ENCODE measurements at places on chromosomes 2 and 18.

GRCh38 chr2:172097557-172098131, 5.1 kb downstream of the DLX2 start:
- DNase-seq, result no peak
- H3K27me3 ChIP-seq, result peaks cover 72% of the 10 kb centered on the region
- peaks cover 60% of the 10 kb centered on the region for H3K36me3 ChIP-seq
- H3K27ac ChIP-seq, result no peak overlapping the region

DNA sequence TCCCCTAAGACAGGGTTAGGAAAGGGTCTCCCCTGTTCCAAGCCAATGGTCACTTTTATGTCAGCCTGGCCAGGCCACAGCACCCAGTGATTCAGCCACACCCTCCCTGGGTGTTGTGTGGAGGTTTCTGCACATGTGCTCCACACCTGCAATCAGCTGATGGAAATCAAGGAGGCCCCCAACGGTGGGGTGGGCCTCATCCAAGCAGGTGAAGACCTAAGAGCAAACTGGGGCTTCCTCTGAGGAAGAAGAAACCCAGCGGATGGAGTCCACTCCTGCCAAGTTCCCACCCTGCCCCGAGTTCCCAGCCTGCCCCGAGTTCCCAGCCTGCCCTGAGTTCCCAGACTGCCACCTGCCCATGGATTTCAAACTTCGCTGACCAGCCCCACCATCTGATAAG, 55.4 kb downstream of the KIF1A start:
- DNase-seq, result no peak
- no peaks in the 10 kb centered on the region for H3K36me3 ChIP-seq
- peaks cover 6% of the 10 kb centered on the region for H3K27me3 ChIP-seq
- H3K4me3 ChIP-seq, result no peak overlapping the region
- H3K4me1 ChIP-seq, result no peaks in the 10 kb centered on the region

GRCh38 chr2:31170071-31170698, 31.9 kb upstream of the GALNT14 start:
- H3K27me3 ChIP-seq, result peaks cover 23% of the 10 kb centered on the region
- no peak overlapping the region for H3K27ac ChIP-seq
- peak; percentile 32 for DNase-seq
- H3K4me3 ChIP-seq, result no peak overlapping the region
- H3K36me3 ChIP-seq, result no peaks in the 10 kb centered on the region

DNA sequence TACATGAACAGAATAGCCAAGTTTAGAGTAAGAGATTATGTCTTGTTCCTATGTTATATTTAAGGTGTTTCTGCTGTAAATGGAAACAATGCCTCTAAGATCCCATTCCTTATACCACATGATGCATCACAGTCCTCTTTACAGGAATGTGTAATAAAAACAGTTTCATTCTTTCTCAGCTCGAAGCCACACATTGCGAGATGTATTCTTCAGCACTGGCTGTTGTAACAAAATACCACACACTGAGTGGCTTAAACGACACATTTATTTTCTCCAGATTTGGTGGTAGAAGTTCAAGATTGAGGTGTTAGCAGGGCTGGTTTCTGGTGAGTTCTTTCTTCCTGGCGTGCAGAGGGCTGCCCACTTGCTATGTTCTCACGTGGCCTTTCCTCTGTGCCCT, 246.2 kb downstream of the SOCS6 start:
- H3K36me3 ChIP-seq, result peaks cover 6% of the 10 kb centered on the region
- H3K27me3 ChIP-seq, result no peaks in the 10 kb centered on the region
- H3K4me1 ChIP-seq, result no peaks in the 10 kb centered on the region
- DNase-seq, result no peak

DNA sequence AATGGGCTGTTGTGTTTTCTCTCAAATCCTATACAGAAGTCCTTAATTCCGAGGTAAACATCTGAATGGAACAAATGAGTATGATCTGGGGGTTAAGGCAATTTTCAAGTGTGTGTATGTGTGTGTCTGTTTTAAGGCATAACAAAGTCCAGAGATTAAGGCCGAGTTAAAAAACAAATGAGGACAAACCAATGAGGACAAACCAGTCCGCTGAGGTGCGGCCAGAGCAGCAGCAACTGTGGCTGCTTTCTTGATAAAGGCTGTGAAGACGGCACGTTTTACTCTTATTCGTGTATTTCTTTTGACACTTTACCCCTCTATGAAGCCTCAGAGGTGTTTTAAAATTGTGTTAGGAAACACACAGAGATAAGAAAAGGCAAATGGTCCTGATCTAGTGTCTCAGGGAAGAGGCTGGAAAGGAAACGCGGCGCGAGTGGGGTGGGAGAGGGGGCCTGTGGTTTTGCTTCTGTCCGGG, 495 bp upstream of the GULP1 start:
- no peaks in the 10 kb centered on the region for H3K4me1 ChIP-seq
- no peaks in the 10 kb centered on the region for H3K36me3 ChIP-seq
- DNase-seq, result no peak
- no peak overlapping the region for H3K4me3 ChIP-seq

- no peaks in the 10 kb centered on the region for H3K27me3 ChIP-seq
- no peak overlapping the region for H3K4me3 ChIP-seq
- no peaks in the 10 kb centered on the region for H3K4me1 ChIP-seq
- H3K36me3 ChIP-seq, result no peaks in the 10 kb centered on the region
These were observed 11.3 kb downstream of the TMEM247 start for GRCh38 chr2:46490521-46491141.

GRCh38 chr2:167602122-167602521, 645.3 kb downstream of the STK39 start:
- H3K27me3 ChIP-seq, result no peaks in the 10 kb centered on the region
- H3K4me3 ChIP-seq, result no peak overlapping the region
- no peaks in the 10 kb centered on the region for H3K36me3 ChIP-seq
- H3K4me1 ChIP-seq, result no peaks in the 10 kb centered on the region
- H3K27ac ChIP-seq, result no peak overlapping the region

DNA sequence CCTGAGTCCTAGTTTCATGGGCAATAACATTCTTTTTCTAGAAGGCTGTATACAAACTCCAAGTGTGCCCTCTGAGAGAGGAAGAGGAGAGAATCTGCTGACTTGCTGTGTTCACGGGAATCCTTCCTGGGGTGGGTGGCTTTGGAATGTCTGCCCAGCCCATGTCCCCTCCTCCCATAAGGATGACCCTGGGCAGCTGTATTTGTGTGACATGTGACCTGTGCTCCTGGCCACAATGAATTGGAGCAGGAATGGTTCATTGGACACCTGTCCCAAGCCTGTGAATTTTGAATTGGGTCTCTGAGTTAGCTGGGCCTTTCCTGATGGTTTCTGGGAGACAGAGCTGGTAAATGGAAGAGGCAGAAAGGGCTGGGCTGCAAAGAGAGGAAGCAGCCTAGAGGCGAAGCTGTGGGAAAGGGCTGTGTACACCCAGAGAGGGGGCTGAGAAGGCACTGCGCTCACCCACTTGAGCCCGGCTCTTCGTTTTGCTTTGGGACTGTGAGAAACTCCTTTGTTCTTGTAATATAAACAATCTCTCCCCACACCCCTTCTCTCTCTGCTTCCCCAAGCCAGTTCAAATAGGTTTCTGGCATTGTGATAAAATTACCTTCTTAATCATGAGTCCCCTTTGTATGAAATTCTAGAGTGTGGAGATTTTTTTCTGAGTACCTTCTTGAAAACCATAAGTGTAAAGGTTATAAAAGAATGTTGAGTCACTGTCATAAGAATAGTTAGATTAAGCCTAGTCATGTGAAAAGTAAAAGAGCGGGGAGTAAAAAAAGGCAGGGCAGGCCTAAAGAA, 49.8 kb downstream of the SLC4A5 start:
- H3K27ac ChIP-seq, result no peak overlapping the region
- peaks cover 11% of the 10 kb centered on the region for H3K36me3 ChIP-seq
- no peak for DNase-seq
- no peaks in the 10 kb centered on the region for H3K27me3 ChIP-seq

- H3K27me3 ChIP-seq, result no peaks in the 10 kb centered on the region
- H3K36me3 ChIP-seq, result no peaks in the 10 kb centered on the region
- H3K4me1 ChIP-seq, result no peaks in the 10 kb centered on the region
- H3K27ac ChIP-seq, result no peak overlapping the region
These were observed 296.9 kb upstream of the CDH19 start for GRCh38 chr18:66900837-66901236.

- H3K4me1 ChIP-seq, result peaks cover 79% of the 10 kb centered on the region
- H3K27me3 ChIP-seq, result no peaks in the 10 kb centered on the region
- H3K36me3 ChIP-seq, result peaks cover 49% of the 10 kb centered on the region
- H3K27ac ChIP-seq, result peak overlapping the region; percentile 95
These were observed 4.4 kb downstream of the ACTR3 start for GRCh38 chr2:113894156-113894743.

DNA sequence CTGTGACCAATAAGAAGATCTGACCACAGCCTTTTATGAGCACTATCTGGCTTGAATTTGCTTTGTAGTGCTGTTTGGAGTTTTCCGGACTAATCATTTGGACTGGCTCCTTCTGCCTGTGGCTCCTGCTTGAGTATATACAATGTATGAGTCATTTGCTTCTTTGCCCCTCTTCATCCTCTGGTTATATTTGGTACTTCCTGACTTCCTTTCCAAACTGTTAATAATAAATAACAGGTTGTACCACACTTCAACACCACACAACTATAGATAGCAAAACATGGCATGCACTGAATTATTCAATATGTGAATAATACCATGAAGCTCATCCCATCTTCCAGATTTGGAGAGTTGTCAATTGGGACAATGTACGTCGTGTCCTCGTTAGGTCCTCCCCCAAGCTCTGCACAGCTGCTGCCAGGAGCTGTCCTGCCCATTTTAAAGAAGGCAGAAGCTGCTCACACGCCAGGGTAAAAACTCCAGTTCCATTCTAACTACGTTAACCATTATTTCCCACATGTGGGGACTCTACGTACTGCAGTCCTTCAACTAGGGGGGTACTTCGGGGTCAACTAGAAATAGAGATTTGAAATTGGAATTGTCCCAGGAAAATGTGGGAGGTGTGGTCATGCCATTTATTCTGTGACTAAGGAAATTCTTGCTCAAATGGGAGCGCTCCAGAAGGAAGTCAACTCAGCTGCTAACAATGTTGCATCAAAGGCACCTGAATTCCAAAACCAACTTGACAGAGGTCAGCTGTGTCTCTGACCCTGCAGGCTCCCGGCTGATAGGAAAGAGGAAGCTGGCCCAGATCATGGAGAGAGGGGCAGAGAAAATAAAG, 38.1 kb downstream of the ST8SIA5 start:
- H3K4me1 ChIP-seq, result no peaks in the 10 kb centered on the region
- no peaks in the 10 kb centered on the region for H3K36me3 ChIP-seq
- peaks cover 22% of the 10 kb centered on the region for H3K27me3 ChIP-seq
- no peak overlapping the region for H3K27ac ChIP-seq
- no peak overlapping the region for H3K4me3 ChIP-seq

GRCh38 chr18:22346953-22347605, 70.6 kb downstream of the CTAGE1 start:
- H3K27me3 ChIP-seq, result no peaks in the 10 kb centered on the region
- H3K4me3 ChIP-seq, result peak overlapping the region; percentile 79
- no peak for DNase-seq
- H3K36me3 ChIP-seq, result peaks cover 19% of the 10 kb centered on the region
- H3K27ac ChIP-seq, result peak overlapping the region; percentile 97

DNA sequence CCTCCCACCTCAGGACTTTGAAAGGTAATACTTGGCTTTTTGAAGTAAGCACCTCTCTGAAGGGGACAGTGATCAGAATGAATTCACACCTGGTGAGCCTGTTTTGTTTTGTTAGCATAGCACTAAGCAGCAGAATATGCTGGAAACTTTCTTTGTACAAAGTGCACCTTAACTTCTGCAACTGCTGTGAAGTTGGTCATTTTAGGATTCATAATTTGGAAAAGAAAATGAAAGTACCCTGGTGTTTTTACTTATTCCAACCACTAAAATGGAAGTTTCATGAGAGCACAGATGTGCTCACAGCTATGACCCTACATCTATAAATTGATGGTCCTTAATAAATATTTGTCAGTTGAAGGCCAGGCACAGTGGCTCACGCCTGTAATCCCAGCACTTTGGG, 257.8 kb upstream of the STON1 start:
- peaks cover 12% of the 10 kb centered on the region for H3K4me1 ChIP-seq
- no peak for DNase-seq
- H3K27ac ChIP-seq, result no peak overlapping the region
- no peak overlapping the region for H3K4me3 ChIP-seq
- no peaks in the 10 kb centered on the region for H3K36me3 ChIP-seq

DNA sequence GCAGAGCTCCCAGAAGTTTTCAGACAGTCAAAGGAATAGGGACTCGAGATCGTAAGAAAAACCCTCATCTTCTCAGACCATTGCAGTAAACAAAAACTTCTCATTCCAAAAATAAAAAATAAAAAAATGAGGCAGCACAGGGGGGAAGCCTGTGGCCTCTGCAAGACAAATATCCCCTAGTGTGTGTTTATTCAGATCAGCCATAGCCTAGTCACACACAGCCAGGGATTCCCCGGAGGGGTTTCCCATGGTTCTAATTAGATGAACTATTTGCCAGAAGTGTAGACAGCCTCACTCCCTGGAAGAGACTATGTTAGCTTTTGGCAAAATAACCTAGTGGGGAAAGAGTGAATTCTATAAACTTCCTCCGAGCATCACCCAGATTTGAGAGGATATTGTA, 122.9 kb upstream of the KLF7 start:
- no peak overlapping the region for H3K27ac ChIP-seq
- H3K36me3 ChIP-seq, result no peaks in the 10 kb centered on the region
- DNase-seq, result no peak

DNA sequence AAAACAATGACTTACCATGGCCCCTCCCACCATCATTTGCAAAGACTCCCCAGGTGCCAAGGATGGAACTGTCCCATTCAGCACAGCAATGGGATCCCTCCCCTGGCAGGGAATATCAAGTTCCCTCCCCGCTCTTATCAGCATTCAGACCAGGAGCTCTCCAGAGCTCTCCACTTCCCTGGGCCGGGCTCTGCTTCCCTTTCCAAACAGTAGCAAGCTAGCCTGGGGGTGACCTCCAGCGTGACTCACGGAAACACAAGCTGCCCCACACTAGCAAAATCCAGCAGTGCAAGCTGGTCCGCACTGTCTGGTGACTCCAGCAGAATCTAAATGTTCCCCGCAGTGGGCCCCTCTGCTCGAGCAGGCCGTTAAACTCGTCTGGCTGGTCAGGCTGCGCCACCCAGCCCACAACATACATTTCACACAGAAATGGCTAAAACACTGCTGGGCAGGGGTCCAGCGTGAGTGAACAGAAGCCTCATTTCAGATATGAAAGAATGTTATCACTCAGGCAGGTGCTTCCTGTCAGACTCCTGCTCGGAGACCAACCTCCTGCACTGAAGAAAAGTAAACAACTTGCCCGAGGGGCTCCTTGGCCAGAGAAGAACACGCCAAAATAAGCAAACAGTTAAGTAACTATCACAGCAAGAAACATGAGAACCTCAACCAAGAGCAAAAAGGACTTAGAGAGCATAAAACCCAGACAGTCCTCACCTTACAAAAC, 33.9 kb downstream of the STAT1 start:
- no peaks in the 10 kb centered on the region for H3K27me3 ChIP-seq
- DNase-seq, result no peak
- peaks cover 8% of the 10 kb centered on the region for H3K4me1 ChIP-seq
- H3K27ac ChIP-seq, result peak overlapping the region; percentile 47
- peaks cover 98% of the 10 kb centered on the region for H3K36me3 ChIP-seq

DNA sequence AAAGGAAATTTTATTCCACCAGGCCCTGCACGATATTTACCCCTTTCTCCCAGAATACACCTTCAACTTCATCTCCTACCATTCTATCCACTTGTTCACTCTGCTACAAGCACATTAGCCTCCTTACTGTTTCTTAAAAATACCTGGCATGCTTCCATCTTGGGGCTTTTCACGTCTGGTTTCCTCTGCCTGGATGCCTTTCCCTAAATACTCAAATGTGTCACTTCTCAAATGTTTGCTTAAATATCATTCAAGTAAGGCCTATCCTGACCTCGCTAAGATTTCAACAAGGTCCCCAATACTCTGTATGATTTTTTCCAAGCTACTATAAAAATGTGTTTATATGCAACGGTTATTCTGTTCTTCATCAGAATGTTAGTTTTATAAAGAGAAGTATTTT, 433.0 kb upstream of the CHAC2 start:
- no peak for DNase-seq
- H3K36me3 ChIP-seq, result no peaks in the 10 kb centered on the region
- no peaks in the 10 kb centered on the region for H3K27me3 ChIP-seq
- H3K4me3 ChIP-seq, result no peak overlapping the region

All from effector memory CD8-positive, alpha-beta T cell (primary cell).